Activated CD8-positive, alpha-beta memory T cell treated with anti-CD3 and anti-CD28 coated beads for 24 hours (primary cell): ENCODE measurements at places on chromosomes 3 and 15.
A peak's percentile ranks its signal among the peaks of the same experiment; 100 is the strongest.

- DNase-seq, result no peak
Observed at GRCh38 chr15:80764535-80764934, 14.6 kb upstream of the CEMIP start.

- DNase-seq, result no peak
Observed at GRCh38 chr3:152126260-152126659, 142.5 kb upstream of the MBNL1 start.

- peak; percentile 72 for DNase-seq
Observed at GRCh38 chr15:67820992-67821783, 4.1 kb upstream of the SKOR1 start.

DNA sequence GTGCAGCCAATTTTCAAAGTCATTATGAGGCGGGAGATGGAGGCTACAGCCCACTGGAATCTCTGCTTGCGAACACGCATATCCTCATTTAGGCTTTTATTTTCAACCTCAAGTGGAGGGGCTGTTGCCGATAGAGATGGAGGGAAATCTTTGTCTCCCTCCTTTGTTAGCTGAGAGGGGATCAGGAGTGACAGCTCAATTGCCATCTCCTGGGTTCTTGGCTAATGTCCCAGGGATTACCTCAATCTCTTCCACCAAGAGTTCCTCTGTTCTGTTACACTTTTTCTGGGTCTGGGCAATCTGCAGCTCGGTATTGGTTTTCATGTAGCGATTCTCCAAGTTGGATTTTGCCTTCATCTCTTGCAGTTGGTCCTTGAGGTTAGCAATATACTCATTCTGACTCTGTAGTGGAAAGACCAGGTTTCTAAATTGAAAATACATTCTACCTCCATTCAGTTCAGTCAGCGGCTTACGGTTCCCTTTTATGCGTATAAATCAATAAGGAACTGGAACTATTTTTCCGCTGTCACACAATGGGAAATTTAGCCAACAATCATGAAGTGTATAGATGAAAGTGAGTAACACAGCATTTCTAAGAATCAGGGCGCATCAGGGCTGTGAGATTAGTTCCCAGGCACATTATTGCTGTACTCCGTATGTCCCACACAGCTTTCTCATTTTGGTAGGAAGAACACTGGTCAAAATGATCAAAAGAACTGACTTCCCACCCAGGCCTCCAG, 36.2 kb upstream of the RPL35A start:
- DNase-seq, result no peak

GRCh38 chr15:47987461-47987860, 133.3 kb upstream of the SLC24A5 start:
- no peak for DNase-seq

GRCh38 chr3:167406876-167407492, 26.9 kb upstream of the ZBBX start:
- no peak for DNase-seq

DNA sequence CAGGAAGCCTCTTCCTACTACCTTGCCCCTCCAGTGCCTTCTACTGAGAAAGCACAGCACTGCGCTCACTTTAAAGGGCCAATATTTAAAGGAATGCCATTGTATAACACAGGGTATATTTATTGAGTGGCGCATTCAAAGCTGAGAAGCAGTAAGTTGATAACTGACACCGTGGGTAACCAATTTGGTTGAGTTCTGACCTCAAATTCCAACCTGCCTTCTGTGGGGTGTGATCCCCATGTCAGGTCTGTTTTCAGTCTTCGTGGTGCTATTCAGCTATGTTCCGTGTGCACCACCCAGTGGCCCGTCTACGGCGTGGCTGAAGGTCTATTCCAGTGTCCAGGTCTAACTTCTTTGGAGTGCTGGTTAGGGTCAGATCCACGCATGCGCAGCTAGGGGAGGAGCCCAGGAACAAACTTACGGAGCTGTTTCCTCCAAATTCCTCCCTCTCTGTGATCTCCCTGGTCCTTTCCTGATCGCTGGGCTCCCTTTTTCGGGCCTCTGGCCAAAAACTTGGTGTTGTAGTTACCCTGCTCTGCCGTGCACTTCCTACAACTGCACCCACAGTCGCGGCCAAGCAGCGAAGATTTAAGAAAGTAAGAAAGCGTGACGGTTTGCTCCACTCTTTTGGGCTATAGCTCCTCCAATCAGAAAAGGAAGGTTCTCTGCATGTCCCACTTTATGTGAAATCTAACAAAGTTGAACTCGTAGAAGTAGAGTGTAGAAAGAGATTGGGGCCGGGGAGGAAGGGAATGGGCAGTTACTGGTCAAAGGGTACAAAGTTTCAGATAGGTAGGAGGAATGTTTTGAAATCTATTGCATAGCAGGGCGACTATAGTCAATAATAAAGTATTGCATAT, 7.7 kb downstream of the LRRC2 start:
- DNase-seq, result peak; percentile 85

DNA sequence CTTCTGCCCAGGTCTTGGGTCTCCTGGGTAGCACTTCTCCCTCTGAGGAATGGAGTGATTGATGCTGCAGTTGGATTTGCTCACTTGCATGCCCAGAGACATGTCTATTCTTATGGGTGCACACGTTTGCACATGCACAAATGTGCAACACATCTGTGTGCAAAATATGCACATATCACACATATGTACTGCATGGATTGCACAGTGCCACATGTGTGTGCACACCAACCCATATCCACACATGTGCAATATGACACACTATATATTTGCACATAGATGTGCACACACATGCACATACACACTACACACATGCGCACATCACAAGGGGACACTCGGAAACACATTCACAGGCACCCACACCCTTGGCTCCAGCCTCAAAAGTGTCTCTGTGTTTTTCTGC, 671 bp upstream of the SEMA3B start:
- no peak for DNase-seq

DNA sequence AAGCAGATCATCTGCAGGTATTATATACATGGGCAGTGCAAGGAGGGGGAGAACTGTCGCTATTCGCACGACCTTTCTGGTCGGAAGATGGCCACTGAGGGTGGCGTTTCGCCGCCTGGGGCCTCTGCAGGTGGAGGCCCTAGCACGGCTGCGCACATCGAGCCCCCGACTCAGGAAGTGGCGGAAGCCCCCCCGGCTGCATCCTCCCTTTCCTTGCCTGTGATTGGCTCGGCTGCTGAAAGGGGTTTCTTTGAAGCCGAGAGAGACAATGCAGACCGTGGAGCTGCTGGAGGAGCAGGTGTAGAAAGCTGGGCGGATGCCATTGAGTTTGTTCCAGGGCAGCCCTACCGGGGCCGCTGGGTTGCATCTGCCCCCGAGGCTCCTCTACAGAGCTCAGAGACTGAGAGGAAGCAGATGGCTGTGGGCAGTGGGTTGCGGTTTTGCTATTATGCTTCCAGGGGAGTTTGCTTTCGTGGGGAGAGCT, 639 bp downstream of the MKRN3 start:
- peak; percentile 57 for DNase-seq

- DNase-seq, result no peak
Observed at GRCh38 chr3:14138878-14139655, 14.2 kb downstream of the TMEM43 start.

- no peak for DNase-seq
Observed at GRCh38 chr15:90367576-90367975, 15.5 kb downstream of the ZNF774 start.

DNA sequence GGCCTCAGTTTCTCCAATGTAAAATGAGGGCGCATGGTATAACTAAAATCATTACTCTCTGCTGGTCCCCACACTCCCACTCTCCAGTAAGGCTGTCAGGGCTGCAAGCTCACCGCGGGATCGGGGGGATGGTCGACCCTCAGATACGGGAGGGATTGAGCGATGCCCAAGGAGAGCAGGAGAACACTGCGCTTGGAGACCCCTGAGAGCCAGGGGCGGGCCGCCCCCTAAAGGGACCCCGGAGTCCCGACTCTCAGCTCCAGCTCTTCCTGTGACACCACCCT, 713 bp upstream of the PLEKHO2 start:
- DNase-seq, result no peak

- no peak for DNase-seq
Observed at GRCh38 chr3:190426806-190427507, 22.7 kb downstream of the TMEM207 start.

DNA sequence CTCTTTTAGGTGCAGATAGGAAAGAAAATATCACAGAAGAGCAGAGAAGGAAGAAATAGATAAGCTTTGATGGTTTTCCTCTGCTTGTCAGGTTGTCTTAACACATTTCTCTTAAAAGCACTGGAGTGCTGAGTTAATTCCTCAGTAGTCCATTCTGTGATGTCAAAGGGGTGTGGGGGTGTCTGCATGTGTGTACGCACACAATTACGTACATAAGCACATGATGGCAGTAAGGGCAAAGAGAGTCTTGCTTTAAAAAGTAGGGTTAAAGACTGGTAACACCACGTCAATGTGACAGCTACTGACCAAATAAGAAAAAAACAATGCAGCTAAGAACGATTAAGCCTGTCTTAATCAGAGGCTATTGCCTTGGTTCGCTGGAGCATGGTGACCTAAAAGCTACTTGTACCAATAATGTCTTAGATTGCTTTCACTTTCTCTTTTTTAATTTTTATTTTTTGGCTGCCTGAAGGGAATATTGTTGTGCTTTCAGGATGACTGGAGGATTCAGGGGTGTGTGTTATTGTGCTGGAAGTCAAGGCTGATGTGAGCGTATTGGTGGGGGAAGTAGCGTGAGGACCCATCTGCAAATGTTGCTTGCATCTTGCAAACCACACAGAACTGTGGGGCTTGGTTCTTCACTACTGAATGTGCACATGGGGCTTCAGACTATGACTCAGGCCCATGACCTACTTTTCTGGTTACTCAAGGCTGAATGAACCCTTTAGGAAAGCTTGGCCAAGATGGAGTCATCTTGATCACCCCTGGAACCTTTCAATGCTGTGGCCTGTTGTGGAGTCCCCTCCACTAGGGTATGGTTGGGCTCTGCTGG, 417.8 kb upstream of the TPM1 start:
- no peak for DNase-seq

DNA sequence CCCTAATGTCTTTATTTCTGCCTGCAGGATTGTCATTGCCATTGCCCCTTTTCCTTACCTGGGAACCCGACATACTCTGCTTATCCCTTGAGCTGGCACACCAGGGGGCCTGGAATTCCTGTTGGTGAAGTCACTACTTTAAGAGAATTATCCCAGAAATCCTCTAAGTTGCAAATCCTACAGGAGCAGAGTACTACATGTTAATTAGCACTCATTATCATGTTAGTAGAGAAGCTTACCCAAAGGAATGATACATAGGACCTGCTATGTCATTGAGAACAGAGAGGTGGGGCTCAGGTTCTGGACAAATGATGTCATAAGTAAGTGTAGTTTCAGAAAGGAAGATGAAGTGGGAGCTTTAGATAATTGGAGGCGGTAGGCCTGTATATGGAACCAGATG, 27.4 kb downstream of the SCG5 start:
- no peak for DNase-seq

DNA sequence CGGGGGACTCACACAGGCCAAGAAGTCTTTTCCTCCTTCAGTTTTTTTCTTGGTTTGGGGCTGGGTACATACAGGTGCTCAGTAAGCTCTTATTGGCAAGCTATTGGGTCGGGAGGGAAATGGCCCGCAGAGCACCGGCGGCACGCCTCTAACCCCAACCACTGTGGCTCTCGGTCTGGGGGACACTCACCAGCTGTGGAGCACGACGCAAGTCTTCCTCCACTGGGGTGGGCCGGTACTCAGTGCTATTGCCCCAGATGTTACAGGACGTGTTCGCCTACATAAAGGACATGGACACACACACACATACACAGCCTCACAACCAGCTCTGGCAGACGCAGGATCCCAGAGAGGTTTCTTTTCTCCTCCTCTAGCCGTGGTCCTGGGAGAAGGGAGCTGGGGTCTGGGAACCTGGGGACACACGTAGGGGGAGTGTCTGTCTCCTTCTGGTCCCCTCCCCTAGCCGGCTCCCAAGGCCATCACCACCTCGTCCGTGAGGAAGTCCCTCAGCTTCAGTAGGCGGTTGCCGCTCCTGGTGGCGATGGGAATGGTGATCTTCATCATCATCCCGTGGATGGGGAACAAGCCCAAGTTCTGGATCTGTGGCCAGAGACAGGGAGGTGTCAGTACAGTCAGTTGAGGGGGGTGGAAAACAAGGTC, 33.4 kb downstream of the FEM1B start:
- DNase-seq, result no peak

- no peak for DNase-seq
Observed at GRCh38 chr3:120614765-120615164, 18.6 kb downstream of the NDUFB4 start.

DNA sequence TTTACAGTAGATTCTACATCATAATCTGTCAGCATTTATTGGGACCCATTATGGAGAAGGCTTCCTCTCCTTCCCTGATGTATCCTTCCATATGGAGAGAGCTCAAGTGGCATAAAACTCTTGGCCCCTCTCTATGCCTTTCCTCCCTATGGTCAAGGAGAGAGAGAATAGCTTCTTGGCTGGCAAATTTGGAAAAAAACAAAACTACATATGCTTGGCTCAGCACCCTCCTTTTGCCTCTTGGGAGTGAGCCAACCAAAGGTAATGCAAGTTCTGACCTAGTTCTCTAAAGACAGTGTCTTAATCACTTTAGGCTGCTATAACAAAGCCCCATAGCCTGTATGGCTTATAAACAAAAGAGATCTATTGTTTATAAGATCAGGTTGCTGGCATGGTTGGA, 37.5 kb downstream of the C3orf70 start:
- no peak for DNase-seq

- no peak for DNase-seq
Observed at GRCh38 chr3:137845194-137845593, 81.1 kb downstream of the SOX14 start.

GRCh38 chr3:24773798-24774197, 279.1 kb upstream of the THRB start:
- DNase-seq, result no peak

DNA sequence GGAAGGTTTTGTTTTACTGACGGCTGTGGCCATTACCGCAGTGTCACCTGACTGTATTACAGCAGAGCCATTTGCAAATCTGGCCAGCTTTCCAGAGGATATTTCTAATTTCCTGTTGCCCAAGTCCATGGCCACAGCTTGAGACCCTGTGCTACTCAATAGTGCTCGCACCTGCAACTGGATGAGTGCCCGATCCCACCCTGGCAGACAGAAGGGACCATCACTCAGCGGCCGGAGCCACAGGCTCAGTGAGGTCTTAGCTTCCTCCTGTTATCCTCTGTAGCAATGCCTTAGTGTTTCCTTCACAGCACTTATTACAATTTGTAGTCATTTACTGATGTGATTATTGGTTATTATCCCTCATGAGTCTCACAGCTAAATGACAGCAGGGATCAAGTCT, 184.8 kb downstream of the LRRN1 start:
- no peak for DNase-seq

DNA sequence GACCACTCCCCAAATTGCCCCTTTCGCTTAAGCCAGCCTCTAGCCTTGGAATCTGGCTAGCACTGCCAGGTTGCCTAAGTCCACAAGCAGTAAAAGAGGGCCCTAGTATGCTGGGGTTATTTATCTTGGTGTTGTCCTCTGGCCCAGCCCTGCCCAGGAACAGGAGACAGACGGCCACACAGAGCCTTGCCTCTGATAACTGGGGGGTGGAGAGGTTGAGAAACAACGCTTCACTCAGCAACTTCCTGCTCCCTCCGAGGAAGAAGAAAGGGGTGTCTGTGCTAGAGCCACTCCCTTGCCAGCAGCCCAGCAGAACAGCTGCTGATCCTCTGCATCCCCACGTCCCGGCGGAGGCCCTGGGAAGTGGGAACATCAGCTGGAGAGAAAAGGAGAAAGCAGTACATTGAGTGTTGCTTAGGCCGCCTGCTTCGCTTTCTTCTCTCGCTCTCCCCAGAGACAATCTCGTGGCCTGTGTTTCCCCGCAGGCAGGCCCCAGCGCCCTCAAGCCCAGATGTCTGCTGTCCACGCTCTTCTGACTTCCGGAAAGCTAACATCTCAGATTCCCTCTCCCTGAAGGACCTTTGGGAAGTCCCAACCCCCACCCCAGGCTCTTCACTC, 22.6 kb upstream of the C3orf70 start:
- DNase-seq, result no peak
